ENCODE measurements at places on chromosomes 7 and 10.

DNA sequence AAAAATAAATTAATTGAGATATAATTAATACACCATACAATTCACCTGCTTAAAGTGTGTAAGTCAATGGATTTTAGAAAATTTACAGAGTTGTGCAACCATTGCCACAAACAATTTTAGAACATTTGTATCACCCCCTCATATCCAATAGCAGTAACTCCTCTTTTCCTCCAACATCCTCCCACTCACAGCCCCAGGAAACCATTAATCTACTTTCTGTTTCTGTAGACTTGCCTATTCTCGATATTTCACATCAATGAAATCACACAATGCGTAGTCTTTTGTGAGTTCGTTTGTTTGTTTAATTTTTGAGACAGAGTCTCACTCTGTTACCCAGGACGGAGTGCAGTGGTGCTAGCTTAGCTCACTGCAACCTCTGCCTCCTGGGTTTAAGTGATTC lies 13.7 kb upstream of the HERC4 start:
- no peak for DNase-seq

DNA sequence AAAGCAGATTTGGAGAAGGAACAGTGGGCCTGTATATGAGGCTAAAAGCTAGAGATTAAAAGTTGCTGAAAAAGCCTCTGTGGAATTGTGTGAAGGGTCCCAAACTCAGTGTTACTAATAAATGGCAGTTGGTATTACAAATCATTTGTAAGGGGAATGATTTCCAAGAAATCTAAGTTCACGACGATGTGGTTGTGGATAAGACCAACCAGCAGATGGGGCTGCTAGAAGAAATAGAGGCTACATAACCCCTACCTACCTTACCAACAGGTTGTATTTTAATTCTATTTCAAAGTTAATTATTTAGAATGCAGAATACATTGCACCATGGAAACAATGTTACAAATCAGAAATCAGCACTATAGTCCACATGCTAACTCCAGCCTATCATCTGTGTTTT lies 377.1 kb downstream of the HPSE2 start:
- no peak for DNase-seq

- no peak for DNase-seq
Observed at GRCh38 chr10:122329416-122329815, 45.1 kb upstream of the PLEKHA1 start.

GRCh38 chr7:82985144-82985802 lies 177.4 kb downstream of the PCLO start:
- DNase-seq: no peak
